ENCODE measurements at places on chromosomes 4 and X.

DNA sequence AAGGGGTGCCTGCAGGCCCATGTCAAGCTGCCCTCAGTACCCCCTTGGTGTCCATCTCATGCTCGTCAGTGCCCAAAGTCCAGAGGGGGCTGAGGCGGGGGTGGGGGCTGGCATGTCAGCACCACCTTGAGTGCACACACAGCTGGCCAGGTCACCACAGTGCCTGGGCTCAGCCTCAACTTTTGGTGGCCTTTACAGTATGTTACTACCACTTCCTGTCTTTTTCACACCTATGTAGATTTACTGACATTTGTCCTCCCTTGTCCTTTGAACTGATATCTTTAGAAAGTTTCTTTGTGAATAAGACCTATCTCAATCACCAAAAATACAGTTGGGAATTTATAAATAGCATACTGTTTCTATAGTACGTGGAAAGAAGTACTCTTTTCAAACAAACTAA lies 58.7 kb upstream of the NPNT start:
- no peak for DNase-seq

DNA sequence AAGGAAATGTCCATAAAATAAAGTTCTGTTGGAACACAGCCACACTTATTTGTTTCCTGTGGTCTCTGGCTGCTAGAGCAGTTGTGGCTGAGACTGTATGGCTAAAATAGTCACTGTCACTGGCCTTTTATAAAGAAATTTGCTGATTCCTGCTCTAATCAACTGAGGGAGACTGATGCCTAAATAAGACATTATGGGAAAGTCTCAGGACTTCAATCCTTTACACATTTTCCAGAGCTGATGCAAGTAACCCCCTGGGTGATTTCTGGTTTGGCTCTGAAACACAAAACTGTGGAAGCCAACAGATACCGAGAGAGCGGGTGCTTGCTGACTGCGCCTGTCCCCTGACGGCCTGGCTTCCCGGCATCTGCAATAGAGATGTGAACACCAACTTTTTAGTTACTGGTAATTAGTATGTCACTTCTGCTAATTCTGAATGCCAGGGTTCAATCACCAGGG lies 64.0 kb downstream of the POLR2B start:
- DNase-seq = no peak

GRCh38 chrX:71815121-71815905 lies 52.2 kb downstream of the CXorf49B start:
- DNase-seq = no peak

GRCh38 chr4:41334182-41334581 lies 77.5 kb downstream of the UCHL1 start:
- no peak for DNase-seq

GRCh38 chrX:31527455-31528126 lies 455.8 kb upstream of the FTHL17 start:
- no peak for DNase-seq

DNA sequence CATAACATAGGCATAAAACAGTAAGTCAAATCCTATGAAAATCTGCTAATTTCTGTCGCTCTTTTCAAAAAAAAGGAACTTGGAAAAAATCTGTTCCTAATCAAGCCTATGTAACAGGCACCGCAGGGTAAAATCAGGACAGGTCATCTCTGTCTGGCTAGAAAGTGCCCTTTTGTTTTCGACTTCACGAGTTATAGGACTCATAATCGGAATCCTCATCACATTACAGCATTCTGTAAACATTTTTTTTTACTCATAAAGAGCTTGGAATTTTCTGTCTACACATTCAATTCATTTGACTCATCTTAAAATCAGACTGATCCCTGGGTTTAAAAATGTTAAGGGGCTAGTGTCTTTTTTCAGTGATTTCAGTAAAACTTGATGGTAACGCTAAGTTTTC lies 181.7 kb upstream of the TBC1D9 start:
- DNase-seq = no peak

- no peak for DNase-seq
These were observed 1206.5 kb upstream of the PABPC4L start for GRCh38 chr4:135408109-135408508.

DNA sequence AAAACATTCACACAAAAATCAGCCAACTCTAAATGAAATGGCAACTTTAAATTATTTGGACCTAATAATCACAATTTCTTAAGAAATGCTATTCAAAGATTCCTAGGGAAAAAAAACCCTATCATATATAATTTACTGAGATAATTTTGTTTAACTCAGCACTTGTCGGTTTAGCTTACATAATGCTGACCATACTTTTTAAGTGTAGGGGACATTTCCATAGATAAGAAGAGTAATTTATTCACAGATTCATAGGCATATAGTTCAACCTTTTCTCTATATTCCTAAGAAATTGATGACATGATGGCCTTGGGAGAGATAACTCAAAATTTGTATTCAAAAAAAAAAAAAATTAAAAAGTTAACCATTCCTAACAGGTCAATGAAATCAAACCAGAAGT lies 260.8 kb upstream of the PGRMC2 start:
- no peak for DNase-seq

GRCh38 chrX:6432226-6432625 lies 102.7 kb downstream of the VCX3A start:
- no peak for DNase-seq

DNA sequence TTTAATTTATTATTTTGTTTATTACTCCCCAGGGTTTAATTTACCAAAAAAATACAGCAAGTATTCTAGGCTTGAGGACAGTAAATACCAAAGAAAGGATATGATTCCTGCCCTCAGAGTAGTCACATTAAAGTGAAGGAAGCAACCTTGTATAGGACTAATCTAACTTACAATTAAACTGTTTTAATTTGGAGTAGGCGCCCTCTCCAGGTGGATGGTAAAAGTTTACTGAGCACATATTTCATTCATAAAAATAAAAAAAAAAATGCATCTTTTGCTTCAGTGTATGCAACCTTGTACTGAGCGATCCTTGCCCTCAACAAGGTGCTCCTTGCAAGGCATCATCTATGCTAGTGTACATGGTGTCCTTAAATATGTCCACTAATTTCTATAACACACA lies 72.0 kb upstream of the MAGEB16 start:
- no peak for DNase-seq

DNA sequence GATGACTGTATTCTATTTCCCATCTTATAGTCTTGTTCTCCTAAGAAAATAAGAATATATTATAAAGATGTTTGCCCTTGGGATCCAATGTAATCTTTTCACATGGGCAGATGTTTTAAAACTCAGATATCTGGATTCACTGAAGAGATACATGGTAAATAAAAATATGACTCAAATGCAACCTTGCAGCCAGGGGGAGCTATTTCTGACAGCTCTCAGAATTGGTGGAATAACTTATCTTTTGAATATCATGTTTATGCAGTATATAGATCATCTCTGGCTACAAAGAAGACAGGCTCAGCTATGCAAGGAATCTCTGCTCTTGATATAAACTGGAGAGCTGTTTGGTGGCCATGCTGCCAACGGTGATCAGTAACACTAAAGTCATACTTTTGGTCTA lies 274.7 kb downstream of the GLUD2 start:
- DNase-seq = no peak

DNA sequence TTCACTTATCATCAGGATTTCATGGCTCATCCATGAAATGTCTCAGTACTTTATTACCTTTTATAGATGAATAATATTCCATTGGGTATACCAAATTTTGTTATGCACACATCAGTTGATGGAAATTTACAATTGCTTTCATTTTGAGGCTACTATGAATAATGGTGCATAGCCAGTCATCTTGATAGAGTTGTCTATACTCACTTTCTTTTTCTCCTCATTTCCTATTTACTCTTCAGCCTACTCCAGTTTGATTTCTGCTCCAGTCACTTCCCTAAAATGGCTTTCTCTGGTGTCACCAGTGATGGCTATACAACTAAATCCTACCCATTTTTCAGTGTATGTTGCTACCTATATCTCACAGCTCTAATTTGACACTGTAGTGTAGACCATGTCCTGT lies 743.5 kb upstream of the MAGEB2 start:
- no peak for DNase-seq

DNA sequence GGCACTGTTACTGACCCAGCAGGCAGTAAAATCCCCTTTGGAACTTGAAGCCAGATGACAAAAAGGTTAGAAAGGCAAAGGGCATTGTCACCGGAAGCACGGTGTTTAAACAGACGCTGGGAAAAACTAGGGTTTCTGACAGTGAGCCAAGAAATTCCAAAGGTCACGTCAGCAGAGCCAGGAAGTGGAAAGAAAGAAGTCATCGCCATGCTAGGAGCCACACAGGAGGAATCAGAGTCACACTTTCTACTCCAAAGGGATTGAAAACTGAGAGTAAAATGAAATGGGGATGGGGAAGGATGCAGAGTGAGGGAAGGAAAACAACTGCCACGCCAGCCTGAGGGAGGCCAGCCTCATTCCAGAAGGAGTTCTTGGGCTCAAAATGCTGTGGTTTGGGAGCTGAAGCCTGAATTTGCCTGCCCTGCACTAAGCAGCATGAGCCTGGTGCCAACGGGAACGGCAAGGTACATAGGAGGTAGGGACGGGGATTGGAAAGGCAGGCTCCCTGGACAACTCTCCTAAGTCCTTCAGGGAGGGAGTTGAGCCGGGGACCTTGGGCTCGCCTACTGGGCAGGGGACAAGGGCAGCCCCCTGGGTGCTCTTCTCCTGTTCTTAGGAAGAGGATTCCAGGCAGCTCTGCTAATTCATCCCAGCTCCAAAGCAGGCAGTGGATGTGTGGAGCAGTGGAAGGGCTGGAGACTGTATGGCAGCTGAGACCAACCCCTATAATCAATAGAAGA lies 66.8 kb downstream of the SOWAHB start:
- no peak for DNase-seq

GRCh38 chr4:140071806-140072205 lies 82.2 kb downstream of the MAML3 start:
- peak; percentile 42 for DNase-seq

DNA sequence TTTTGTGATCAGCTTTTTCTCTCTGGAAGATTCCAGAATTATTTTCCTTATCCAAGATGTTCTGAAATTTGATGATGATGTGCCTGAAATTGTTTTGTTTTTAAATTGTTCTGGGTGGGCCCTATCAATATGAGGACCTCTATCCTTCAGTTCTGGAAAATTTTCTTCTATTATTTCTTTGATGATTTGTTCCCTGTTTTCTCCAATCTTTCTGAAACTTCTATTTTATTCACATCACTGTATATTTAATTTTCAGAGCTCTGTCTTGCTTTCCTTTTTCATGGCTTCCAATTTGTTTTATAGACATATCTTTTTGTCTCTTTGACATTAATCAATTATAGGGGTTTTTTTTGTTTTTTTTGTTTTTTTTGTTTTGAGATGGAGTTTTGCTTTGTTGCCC lies 12.2 kb upstream of the FNIP2 start:
- no peak for DNase-seq

- no peak for DNase-seq
These were observed 4.5 kb upstream of the GRSF1 start for GRCh38 chr4:70844180-70844579.

- DNase-seq = no peak
These were observed 57.0 kb upstream of the PROM1 start for GRCh38 chr4:16140879-16141249.

- DNase-seq = no peak
These were observed 824 bp upstream of the UGDH start for GRCh38 chr4:39528061-39528465.
